ENCODE measurements at places on chromosomes 1 and 21.

GRCh38 chr1:236401698-236402097, 7.6 kb downstream of the EDARADD start:
- no peak for DNase-seq

- DNase-seq = no peak
Measured at GRCh38 chr1:44827197-44828002, 15.7 kb downstream of the PTCH2 start.

DNA sequence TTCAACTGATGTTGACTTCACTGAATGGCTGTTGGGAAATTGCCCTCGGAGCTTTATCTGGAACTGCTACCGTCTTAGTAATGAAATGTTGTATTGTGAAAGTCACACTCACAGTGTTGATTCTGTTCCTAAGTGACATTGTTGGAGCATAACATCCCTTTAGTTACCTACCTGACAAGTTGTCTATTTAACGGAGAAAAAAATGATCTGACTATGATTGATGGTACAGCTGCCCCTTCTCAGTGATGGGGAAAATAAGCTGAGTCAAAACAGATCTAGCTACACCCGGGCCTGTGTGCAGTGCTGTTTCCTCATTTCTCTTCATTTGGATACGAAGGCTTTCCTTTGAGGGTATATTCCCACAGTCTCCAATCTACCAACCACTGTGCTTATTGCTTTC, 472.3 kb upstream of the BRINP3 start:
- DNase-seq = no peak

DNA sequence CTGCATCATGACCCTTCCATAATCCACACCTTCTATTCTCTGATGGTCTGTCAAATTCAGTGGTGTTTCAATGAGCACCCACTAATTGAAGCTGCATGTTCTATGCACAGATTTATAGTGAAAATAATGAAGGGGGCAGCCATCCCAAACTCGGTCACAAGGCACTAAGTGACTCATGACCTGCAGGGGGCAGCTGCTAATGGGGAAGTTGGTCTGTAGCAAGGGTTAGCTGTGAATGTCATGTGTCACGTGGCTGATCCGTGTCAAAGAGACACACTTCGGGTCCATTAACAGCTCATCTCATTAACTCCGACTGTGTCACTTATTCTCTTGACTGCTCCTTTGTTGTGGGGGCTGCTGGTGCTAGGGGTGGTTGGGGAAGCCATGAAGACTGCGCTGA, 306.6 kb downstream of the PCP4 start:
- DNase-seq = no peak

DNA sequence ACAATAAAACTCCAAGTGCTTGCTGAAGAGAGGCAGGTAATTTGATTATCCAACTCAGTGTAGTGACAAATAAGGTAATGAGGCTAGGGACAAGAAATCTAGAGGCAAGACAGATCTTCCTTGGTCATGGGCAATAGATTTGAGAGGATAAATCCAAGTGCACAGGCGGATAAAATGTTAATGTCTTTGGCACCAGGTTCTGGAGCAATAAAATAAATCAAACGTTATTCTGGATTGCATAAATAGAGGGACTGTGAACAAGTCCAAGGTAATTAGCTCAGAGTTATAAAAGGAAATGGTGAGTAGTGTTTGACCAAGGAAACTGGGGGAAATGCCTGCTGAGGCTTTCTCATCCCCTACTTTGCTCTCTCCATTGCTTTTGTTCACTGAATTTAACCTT, 329.3 kb upstream of the PROX1 start:
- DNase-seq = no peak
